Neural crest cell (in vitro differentiated cells): ENCODE measurements at places on chromosomes 5 and 9.

DNA sequence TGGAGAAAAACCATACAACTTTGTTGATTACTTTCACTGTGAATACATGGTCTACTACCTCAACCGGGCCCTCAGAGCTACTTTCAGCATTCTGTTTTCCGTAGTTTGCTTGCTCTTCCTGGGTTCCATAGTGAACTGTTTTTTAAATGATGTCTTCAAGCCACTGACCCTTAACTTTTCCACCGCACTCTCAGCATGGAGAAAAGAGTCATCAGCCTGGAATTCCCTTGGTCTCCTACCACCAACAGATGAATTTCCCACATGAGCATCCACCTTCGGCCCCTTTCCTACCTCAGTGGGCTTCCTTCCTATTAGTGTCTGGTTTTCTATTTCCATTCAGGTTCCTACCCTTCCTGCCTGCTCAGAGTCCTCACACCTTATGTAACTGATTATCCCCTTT, 135.9 kb upstream of the ADAMTSL1 start:
- DNase-seq = no peak

DNA sequence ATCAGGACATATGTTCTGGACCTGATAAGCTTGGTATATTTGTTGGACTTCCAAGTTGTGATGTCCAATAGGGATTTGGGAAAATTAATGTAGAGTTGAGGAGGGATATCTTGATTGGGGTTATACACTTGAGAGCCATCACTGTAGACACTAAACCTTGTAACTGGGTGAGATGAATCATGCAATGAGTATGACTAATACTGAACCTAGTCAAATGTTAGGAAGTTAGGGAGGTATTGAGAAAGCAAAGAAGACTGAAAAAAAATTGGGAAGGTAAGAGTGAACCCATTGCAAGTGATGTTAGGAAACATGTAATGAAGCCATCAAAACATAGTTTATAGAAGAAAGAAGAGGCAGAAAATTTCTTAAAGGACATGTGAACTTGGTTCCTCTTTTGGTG, 668.4 kb upstream of the CDH9 start:
- DNase-seq = no peak

DNA sequence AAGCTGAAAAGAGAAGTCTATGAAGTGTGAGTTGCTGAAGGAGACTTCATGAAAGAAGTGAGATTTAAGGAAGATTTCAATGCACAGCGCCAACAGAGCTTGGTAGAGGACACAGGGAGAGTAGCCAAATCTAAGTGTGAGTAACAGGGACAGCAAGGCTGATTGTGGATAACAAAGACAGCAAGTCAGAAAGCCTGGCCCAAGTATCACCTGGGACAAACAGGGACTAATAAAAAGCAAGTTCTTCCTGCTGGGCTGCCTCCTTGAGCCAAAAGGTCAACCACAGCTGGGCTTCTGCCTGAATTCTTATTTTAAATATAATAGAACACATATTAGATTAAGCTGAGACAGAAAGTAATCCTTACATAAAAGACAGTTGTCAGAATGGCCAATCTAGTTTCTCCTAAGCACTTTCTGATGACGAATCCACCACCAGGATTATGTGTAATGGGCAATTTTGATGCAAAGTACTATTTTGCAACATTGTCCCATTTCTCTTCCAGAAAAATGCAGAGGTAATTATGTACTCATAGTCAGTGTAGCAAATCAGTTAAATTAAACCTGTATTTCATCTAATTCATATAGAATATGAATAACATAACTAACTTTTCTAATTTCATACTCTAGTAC, 73.8 kb downstream of the MAPKAP1 start:
- no peak for DNase-seq

DNA sequence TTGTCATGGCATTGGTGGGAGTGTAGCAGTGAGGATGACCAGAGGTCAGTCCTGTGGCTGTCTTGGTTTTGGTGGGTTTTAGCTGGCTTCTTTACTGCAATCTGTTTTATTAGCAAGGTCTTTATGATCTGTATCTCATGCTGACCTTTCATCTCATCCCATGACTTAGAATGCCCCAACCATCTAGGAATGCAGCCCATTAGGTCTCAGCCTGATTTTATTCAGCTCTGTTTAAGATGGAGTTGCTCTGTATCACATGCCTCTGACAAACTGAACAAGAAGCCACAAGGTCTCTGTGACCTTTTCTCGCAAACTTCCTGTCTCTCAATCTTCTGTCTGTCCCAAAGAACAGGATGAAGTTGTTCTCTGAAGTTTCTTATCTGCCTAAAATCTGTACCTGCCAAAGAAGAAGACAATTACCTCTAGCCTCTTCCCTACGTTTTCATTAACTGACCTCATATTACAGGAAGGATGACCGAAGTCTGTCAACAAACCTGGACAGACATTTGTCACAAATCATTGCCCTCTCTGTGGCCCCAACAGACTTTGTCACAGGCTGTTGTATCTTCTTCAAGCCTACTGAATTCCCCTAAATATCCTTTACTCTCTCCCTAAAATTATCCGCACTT, 284.2 kb upstream of the SEMA6A start:
- no peak for DNase-seq

DNA sequence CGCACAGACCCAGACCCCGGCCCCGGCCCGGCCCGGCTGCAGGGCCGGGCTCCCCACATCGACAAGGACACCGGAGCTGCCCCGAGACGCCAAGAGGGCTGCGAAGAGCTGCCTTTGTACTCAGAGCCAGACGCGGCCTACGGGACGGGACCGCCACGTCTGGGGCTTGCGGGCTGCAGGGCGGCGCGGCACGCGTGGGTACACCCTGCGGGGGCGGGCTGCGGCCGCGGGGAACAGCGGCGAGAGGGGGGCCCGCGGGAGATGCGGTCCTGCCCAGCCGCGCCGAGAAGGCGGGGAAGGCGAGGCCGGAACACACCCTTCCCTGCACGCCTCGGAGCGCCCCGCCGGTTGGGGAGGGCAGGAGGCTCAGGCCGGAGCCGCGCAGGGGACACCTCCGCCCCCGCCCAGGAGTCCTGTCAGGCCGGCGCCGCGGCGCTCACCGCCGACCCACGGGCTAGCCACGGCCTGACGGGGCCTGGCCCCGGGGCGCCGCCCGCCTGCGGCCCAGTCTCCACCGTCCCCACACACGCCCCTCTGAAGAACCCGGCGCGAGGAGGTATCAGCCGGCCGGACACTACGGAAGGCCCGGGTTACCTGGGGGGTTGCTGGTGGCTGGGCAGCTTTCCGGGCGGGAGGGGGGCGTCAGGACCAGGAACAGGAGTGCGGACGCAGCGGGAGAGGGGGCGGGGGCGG, 478 bp downstream of the RAB14 start:
- peak; percentile 19 for DNase-seq

GRCh38 chr5:14342306-14342705, 199.2 kb downstream of the TRIO start:
- DNase-seq = no peak

GRCh38 chr9:11618241-11618805, 1005.5 kb upstream of the PTPRD start:
- DNase-seq = no peak

- DNase-seq = no peak
These were observed 27.3 kb downstream of the NR6A1 start for GRCh38 chr9:124743686-124744348.

DNA sequence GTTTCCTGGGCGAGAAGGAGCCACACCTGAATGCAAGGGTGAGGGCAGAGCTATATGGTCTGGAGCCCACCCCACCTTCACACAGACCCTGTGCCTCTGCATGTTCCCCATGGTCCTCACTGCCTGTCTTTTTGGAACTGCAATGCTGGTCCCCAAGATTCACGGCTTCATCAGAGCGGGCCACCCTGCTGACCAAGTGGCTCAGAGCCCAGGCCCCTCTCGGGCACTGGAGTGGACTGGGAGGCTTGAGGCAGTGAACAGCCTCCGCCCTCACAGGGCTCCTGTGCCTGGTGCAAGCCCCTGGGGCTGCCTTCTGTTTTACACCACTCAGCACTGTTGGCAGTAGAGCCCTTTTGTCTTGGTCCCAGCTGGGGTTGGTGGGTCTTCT, 143.2 kb downstream of the CACNA1B start:
- DNase-seq = no peak

GRCh38 chr5:122142480-122143164, 13.3 kb downstream of the ZNF474 start:
- DNase-seq = no peak

GRCh38 chr5:54337523-54337922, 27.1 kb upstream of the ARL15 start:
- no peak for DNase-seq

- DNase-seq = no peak
These were observed 101.6 kb downstream of the CDH12 start for GRCh38 chr5:22751536-22751935.

DNA sequence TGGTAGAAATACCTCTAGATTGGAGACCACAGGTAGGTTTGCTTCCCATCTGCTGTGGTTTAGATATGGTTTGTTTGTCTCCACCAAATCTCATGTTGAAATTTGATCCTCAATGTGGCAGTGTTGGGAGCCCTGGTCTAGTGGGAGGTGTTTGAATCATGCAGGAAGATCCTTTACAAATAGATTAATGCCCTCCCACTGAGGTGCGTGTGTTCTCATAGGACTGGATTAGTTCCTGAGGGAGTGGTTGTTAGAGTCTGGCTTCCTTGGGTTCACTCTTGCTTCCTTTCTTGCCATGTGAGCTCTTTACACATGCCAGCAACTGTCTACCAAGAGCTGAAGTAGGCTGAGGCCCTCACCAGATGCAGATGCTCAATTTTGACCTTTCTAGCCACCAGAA, 391.1 kb upstream of the GRIA1 start:
- DNase-seq = no peak

DNA sequence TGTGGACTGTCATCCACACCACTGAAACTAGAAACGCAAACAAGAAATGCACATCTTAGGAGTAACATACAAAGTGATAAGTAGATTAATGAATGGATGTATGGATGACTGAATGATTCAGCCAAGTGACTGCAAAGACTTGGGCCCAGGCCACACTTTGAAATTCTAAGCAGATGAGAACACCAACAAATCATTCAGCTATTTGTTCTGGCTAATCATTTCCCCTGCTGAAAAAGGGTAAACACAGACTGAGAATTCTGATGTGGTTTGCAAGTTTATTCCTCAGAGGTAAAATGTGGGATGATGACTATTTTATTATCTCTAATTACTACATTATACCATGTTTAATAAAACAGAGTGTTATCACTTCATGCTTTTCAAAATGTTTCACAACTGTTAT, 163.2 kb upstream of the ADAMTS16 start:
- DNase-seq = no peak

DNA sequence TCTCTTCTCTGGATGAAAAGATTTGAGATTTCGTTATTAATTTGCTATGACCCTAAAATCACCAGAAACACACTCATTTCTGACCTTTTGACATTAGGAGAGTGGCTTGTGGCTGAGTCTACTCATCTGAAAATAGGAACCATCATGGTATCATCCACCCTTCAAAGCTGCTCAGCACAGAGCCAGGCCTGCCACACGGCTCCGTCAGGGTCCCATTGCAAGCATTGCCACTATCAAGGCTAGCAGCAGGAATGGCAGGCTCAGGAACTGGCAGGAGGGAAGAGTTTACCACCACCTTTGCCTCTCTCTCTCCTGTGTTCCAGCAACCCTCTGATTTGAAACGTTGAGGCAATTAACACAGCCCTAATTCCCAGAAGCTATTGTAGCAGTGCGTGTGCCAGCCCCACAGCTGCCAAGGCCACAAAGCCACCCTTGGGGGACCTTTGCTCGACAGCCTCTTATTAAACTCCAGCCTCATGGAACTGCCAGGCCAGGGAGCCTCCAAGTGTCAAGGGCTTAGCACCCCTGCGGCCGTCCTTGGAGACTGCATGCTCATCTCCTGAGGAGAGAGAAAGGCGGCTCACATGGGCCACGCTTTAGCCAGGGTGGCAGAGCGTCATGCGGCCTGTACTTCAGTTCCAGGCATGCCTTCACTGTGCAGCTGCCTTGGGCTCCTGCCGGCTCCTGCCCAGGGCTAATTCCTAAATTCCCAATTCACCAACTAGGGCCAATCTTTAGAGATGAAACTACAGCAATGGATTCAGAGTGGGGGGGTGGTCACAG, 145.9 kb downstream of the ROR2 start:
- no peak for DNase-seq

GRCh38 chr9:108463932-108464606, 391.7 kb downstream of the ACTL7B start:
- no peak for DNase-seq

- no peak for DNase-seq
These were observed 433.5 kb downstream of the DMAC1 start for GRCh38 chr9:7366121-7366520.

GRCh38 chr5:108661590-108662219, 86.0 kb upstream of the FER start:
- DNase-seq = no peak

DNA sequence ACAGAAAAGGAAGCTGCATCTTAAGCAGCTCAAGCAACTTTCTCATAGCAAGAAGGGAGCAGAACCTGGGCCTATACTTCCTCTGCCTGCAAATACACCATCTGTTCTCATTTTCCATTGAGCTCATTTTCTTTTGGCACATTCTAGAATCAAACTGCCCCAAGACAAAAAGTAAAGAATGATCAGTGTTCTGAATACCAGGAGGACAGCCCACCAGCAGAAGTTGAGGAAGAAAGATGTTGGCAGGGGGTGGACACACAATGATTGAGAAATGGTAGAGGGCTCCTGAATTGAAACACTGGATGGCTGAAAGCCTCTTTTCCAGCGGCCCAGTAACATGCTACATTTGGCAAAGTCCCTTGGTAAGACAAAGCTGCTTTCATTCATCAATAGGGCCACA, 171.8 kb downstream of the MED10 start:
- DNase-seq = no peak

- no peak for DNase-seq
These were observed 9.6 kb upstream of the CCDC171 start for GRCh38 chr9:15543047-15543813.

DNA sequence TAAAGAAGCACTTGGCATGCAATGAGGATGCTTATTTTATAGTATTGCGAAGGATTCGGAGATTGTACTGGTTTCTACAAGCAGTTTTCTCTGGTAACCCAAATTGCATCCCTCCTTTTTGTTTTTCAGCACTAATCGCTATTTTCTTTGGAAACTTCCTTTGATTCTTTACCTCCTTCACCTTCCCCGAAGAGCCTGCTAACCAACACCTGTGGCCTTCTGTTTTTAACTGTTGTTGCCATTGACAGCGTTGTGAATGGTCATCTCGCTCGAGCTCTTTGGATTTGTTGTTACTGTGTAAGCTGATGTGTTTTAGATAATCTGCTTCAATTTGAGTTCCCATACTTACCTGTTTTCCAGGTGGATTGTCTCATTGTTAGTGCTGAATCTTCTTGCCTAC, 1.1 kb downstream of the CNOT6 start:
- DNase-seq = no peak

DNA sequence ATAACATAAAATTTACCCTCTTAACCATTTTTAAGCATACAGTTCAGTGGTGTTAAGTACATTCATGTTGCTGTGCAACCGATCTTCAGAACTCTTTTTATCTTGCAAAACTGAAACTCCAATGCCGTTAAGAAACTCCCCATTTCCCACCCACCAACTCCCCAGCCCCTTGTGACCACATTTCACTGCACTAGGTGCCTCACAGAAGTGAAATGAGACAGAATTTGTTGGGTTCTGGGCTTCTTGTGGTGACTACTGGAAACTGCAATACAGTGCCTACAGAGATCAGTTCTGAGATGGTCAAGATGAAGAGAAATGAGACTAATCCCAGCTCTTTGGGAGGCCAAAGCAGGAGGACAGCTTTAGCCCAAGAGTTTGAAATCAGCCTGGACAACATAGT, 202.1 kb upstream of the SLC30A5 start:
- DNase-seq = no peak
